Stimulated activated CD4-positive, alpha-beta T cell treated with anti-CD3 and anti-CD28 coated beads, TNF-alpha, amount 100 ng/mL, for 1 hour (primary cell): ENCODE measurements at places on chromosomes 5 and 9.

DNA sequence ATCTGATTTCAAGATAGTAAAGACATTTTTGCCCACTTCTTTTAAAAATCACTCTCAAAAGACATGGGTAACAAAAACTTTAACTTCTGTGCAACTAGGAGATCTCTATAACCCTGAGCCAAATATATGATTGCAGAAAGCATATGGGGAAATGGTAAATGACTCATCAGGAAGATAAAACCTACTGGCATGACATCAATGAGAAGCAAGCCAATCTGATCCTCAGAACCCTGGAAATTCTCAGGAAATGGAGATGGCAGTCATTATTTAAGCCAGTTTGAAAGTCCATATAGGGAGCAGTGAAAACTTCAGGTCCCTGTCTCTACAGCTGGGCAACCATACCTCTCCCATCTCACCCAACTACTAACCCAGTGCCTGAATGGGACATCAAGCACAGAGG, 249.7 kb upstream of the NREP start:
- no peak for DNase-seq

- no peak for DNase-seq
Observed at GRCh38 chr5:68995845-68996545, 97.8 kb upstream of the SLC30A5 start.

- no peak for DNase-seq
Observed at GRCh38 chr5:157454273-157454672, 5.7 kb upstream of the NIPAL4 start.

DNA sequence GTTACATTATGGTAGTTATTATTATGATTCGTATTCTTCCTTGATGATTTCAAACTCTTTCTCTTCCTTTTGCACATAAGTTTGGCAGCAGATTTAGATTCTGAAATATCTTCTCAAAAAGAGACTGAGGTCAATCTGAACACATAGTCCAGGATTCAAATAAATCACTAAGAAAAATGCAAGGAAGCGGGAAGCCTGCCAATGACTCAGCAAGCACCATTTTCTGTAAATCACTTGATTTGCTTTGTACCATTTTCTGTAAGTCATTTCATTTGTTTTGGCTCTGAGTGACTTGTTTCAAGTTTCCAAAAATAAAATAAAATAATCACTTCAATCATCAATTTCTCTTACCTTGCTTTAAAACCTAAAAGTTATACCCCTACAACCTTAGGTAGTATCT, 24.6 kb upstream of the GLIS3 start:
- no peak for DNase-seq

DNA sequence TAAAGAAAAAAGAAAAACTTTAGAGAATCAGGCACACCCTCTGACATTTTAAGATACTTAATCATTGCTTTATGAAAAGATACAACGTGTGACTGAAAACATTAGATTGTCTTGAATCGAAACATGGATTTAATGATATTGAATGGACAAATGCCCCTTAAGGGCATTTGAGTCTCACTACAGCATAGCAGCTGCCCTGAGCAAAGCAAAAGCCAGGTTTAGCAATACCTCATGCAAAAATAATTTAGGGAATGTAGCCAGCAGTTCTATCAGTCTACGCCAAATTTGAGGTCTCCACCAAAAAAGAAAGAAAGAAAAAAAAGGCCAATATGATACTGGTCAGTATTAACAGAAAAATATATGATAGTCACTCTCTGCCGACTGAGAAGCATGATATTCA, 56.6 kb upstream of the LMNB1 start:
- no peak for DNase-seq

GRCh38 chr9:114168281-114169028, 13.1 kb downstream of the COL27A1 start:
- no peak for DNase-seq

DNA sequence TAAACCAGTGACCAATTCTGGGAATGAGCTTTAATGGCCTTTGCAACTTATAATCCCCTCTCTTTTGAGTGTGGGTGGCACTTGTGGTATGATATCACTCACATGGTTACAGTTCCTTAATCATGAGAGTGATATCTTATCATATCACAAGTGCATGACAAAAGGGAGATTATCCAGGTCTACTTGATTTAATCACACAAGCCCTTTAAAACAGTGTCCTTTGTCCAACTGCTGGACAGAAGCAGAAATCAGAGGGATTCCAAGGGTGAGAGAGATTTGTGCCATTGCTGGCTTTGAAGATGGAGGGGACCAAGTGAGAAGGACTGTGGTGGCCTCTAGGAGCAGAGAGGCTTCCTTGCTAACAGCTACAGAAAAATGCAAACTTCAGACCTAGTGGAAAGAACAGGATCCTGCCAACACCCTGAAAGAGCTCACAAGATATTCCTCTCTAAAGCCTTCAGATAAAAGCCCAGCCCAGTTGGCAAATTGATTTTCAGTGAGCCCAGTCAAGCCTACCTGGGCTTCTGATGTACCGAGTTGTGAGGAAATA, 279.0 kb upstream of the TLE4 start:
- DNase-seq: no peak

DNA sequence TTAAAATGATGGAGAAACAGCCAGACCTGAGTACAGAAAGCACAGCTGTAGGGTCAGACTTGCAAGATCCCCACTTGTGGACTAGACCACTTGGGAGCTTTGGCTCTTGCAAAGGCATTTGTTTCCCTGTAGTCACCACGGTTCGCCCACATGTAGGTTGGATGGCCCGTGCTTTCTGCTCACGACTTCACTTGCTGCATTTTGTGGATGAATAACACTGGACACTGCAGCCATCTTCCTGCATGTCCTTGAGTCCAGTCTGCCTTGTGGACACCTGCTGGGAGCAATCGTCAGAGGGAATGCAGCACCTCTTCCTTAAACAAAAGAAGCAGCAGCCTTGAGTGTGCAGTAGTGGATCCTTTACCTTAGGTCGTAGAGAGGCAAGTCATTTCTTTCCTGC, 372.9 kb upstream of the IRX2 start:
- no peak for DNase-seq

GRCh38 chr5:134124289-134125038, 10.0 kb downstream of the TCF7 start:
- DNase-seq: no peak

- DNase-seq: no peak
Observed at GRCh38 chr9:74172874-74173273, 324.3 kb upstream of the RORB start.

DNA sequence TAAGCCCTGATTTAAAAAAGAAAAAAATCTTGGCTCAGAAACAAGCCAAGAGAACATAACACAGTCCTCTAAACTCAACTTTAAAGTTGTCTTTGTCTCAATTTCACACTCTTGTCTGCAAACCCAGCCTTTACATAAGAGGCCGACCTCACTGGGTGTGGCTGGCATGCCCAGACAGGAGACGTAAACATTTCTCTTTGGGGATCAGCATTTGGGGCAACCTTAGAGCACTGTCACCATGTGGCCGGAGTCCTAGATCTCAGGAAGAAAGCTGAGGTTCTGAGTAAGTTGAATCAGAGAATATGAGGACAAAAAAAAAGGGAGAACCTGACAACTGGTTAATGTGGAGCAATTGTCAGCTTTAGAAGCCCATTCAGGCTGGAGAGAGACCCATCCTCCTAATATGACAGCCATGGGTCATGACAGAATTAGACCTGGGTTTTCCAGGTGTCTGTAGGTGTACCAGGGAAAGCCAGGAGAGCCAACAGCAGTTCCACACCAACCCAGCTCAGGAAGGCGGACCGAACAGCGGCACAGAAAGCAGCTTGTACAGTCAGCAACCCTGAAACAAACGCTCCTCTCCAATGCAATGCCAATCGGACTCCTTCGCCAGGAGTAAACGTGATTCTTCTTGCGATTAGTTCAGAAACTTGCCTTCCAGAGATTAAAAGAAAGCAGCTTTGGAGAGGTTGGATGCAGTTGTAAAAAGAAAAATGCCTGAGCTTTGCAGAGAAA, 97.9 kb upstream of the MAP3K1 start:
- DNase-seq: no peak

DNA sequence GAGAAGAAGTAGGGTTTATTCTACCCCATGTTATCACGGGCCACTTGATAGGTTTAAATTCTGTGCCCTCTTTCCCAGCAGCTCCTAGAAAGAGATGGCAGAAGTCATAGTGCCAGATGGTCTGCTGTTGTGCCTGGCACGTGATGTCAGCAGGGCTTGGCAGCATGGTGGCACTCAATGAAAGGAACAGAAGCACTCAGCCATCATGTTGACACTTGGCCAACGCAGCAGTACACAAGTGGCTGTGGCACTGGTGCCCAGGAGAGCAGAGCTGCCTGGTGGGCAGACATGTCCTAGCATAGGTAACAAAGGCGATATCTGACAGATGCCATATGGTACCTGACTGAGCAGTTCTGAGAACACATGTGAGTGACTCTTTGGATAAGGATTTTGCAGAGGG, 796.4 kb upstream of the ACO1 start:
- no peak for DNase-seq

DNA sequence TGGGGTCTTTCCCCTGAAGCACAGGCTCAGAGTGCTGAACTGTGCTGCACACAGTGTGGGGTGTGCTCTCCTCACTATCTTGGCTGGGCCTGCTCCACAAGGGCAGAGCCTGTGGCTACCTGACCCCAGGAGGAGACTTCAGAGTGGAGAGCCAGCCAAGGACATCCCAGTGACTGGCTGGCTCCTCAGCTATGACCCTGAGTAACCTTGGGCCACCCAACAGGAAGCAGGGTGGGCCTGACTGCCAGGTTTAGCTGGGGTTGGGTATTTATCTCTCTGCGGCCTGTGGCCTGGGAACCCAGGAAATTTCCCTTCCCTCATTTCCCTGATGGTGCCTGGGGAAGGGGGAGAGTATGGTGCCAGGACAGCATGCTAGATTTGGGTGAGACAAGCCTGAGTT, 2.1 kb upstream of the EEIG1 start:
- no peak for DNase-seq

GRCh38 chr9:36800455-36800854, 227.8 kb downstream of the MELK start:
- DNase-seq: no peak

DNA sequence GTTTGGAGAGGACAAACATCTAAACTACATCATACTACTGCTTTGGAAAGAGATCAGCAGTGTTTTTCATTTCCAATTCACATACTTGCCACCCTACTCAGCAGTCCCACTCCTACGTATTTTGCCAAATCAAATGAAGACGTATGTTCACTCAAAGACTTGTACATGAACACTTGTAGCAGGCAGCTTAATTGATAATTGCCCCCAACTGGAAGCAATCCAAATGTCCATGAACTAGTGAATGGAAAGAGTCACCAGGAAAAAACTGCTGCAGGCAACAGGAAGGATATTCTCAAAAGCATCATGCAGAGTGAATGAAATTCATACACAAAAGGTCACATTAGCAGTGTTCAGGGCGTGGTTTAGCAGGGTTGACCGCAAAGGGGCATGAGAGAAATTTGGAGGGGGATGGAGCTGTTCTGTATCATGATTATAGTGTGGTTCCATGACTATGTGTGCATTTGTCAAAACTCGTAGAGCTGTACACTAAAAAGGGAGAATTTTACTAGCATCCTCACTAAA, 38.8 kb downstream of the PAEP start:
- no peak for DNase-seq

- DNase-seq: no peak
Observed at GRCh38 chr5:1831677-1832313, 30.6 kb downstream of the NDUFS6 start.

DNA sequence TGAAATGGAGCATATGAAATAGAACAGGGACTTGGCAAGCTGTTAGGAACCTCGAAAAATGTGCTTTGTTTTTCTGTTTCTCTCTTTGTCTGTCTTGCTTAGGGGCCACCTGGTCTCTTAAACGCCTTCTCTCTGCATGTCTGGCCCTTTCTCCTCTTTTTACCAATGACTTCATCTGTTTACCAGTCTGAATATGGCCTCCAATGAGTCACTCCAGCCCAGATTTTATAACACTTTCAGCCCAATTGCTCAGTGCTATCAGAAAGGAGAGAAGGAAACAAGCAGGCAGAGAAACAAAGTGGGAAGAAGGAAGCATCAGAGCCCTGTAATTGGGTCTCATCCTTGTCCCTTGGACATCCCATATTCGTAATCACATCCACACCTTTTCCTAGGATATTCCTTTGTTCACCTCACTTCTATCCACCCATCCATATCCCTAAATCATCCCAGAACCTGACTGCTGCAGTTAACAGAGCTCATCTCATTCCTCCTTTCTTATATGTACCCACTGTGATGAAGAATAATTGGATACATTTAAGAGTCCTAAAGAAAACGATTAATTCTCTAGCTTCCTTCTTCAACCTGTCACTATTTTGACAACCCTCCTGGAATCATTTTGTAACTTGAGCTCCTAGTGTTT, 151.8 kb upstream of the GPR151 start:
- no peak for DNase-seq

GRCh38 chr5:16889203-16889971, 46.7 kb downstream of the MYO10 start:
- DNase-seq: no peak

GRCh38 chr5:83988293-83988685, 267.6 kb upstream of the HAPLN1 start:
- DNase-seq: no peak

GRCh38 chr5:122022966-122023365, 55.1 kb downstream of the LOX start:
- no peak for DNase-seq

- DNase-seq: no peak
Observed at GRCh38 chr9:71747576-71747975, 20.7 kb downstream of the CEMIP2 start.

DNA sequence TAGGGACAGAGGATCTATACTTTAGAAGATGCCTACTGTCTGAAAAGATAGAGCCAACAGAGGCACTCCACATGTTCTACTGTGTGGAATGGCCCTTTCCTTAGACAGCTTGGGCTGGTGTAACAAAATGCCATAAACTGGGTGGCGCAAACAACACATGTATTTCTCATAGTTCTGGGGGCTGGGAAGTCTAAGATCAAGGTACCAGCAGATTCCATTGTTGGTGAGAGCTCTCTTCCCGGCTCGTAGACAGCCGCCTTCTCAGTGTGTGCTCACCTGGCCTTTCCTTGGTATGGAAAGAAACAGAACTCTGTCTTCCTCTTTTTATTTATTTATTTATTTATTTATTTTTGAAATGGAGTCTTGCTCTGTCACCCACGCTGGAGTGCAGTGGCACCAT, 70.9 kb downstream of the APTX start:
- no peak for DNase-seq

- DNase-seq: no peak
Observed at GRCh38 chr5:139046551-139046950, 151.6 kb downstream of the SIL1 start.

GRCh38 chr5:74304536-74304935, 336.0 kb downstream of the ENC1 start:
- no peak for DNase-seq

- DNase-seq: no peak
Observed at GRCh38 chr9:128098297-128099230, 29.0 kb downstream of the PTGES2 start.

GRCh38 chr5:109714592-109714991, 24.9 kb downstream of the MAN2A1 start:
- no peak for DNase-seq

- no peak for DNase-seq
Observed at GRCh38 chr9:87619346-87619745, 106.6 kb upstream of the CTSL start.

DNA sequence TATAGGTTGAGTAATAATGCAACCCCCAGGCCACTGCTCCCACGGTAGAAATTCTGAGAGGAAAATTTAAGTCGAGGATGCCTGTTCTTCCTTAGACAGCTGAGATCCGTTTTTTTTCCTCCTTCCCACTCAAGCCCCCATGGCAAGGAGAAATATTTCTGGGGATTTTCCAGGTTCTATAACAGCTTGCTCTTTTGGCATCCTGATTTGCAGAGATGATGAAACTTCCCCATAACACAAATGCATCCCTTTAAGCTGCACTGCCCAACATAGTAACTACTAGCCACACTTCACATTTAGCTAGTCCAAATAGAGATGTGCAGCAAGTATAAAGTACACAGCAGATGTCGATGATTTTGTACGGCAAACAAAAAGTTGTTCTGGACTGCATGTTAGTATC, 32.5 kb upstream of the GNA14 start:
- DNase-seq: no peak
